SHP77 (cell line): ENCODE measurements at places on chromosomes 5 and 9.

- no peak for DNase-seq
These were observed 20.0 kb upstream of the GRPEL2 start for GRCh38 chr5:149325166-149325735.

- no peak for DNase-seq
These were observed 588.6 kb upstream of the GRAMD2B start for GRCh38 chr5:125834438-125835115.

- no peak for DNase-seq
These were observed 42.8 kb upstream of the GOLGA1 start for GRCh38 chr9:124983698-124984097.

DNA sequence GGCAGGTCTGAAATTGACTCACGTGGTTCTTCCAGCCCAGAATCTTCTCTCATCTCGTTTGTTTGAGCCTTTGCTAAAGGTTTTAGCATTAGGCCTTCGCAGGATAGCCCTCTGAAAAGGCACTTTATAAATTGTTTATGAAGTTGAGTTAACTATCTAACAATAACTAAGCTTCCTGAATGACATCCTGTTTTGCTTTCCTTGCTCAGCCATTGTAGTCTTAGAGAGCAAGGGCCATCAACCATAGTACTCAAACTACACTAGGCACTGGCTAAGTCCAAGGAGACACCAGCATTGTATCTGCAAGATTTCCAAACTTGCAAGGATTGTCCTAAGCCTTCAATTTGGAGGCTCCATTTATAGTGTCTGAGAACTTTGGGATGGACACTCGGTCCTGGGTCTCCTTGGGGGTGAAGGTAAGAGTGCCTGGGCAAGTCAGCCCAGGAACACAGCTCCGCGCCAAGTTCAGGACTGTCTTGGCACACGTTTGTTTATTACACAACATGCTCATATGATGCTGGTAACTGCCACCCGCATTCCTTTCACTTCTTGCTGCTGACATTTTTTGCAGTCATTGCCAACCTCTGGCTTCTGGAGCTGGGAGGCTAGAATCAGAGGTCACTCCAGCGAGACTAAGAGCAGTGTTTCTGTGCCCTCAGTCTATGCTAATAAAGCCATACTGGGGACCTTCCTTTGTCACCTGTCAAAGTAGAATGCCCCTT is 151.1 kb downstream of the ESM1 start:
- DNase-seq, result no peak

DNA sequence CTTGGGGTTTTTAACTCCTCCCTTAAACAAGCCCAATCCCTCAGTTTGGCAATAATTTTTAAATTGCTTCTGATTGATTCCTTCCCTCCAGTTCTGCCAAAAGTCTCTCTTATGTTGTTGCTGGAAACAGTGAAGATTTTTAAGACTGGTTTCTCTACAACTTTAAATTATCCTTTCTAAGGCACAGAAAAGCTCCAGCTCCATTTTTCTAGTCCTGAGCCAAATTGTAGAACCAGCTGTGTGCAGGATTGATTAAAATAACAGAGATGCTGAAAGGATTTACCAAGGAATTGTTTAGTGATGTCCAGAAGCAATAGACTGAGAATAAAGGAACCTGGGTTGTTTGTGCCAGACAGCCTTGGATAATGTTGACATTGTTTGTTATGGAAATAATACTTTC is 111.3 kb downstream of the NUDT12 start:
- no peak for DNase-seq

GRCh38 chr5:39624268-39624886 is 199.6 kb upstream of the DAB2 start:
- no peak for DNase-seq
